ENCODE measurements at places on chromosomes 7 and 10.
A peak's percentile ranks its signal among the peaks of the same experiment; 100 is the strongest.

DNA sequence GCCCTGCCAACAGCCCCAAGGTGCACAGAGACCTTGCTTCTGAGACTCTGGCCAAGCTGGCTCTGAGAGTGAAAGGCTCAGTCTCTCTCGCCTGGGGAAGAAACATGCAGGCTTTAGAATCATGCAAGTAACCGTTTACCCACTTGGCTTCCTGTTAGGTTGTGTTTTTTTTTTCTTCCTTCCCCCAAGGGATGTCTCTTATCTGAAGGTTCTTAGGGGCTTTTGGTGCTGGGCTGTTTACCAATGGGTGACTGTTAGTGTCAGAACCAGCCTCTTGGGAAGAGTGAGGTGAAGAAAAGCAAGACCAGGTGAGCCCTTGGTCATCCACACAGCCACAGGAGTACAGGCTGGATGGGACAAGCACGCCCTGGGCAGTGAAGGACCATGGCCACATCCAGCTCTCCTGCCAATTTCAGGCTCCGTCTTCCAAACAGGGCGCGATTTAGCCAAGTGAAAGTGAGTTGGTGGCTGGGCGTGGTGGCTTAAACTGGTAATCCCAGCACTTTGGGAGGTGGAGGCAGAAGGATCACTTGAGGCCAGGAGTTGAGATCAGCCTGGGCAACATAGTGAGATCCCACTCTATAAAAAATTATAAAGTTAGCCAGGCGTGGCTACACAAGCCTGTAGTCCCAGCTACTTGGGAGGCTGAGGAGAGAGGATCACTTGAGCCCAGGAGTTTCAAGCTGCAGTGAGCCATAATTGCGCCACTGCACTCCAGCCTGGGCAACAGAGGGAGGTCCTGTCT, 76.3 kb upstream of the CUX1 start:
- no peak for DNase-seq

GRCh38 chr10:95496951-95497350, 64.2 kb downstream of the SORBS1 start:
- no peak for DNase-seq

GRCh38 chr7:134935701-134936100, 50.6 kb upstream of the AGBL3 start:
- DNase-seq, result no peak

GRCh38 chr7:100801833-100802568, 25.3 kb downstream of the EPHB4 start:
- DNase-seq, result peak; percentile 23

GRCh38 chr7:134548877-134549276, at the start of gene AKR1B15:
Gene AKR1B15, plus strand, starts transcription at chr7:134549110. Its CDS starts 15,510 bp downstream, at chr7:134564620.
- no peak for DNase-seq

- DNase-seq, result no peak
These were observed 86.6 kb downstream of the LSMEM1 start for GRCh38 chr7:112567388-112567787.

GRCh38 chr7:105577251-105577650, 4.0 kb downstream of the EFCAB10 start:
- DNase-seq, result no peak

DNA sequence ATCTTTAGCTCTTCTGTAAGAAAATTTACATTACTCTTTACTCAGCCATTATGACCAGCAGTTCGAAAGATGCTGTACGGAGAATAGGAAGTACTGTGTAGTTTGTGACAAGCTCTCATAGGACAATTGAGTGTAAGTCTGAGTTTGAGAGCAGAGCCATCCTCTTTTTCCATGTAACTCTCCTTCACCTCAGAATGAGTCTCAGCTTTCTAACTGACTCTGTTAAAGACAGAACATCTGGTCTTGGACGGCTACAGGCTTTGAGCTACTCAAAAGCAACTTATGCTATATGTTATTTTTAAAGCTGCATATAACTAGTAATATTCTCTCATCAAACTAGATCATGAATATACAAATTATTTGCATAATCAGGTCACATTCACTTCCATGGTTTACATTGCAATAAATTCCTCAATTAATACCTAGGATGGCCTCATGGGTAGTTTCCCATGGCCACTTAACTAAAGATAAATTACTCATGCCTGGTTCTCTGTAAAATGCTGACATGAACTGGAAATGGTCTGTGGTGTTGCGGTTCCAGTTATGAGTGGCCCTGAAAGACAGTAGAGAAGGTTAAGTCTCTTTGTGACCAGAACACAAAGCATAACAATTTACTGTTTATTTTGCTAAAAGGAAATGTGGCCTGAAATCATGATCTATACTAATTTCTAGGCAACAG, 358.7 kb downstream of the PHF14 start:
- DNase-seq, result no peak

- DNase-seq, result no peak
These were observed 178.4 kb downstream of the ARHGAP12 start for GRCh38 chr10:31749981-31750840.

- no peak for DNase-seq
These were observed 29.3 kb downstream of the TNS3 start for GRCh38 chr7:47552621-47553020.

GRCh38 chr7:100059251-100059739, 9.7 kb downstream of the ZSCAN21 start:
- no peak for DNase-seq

DNA sequence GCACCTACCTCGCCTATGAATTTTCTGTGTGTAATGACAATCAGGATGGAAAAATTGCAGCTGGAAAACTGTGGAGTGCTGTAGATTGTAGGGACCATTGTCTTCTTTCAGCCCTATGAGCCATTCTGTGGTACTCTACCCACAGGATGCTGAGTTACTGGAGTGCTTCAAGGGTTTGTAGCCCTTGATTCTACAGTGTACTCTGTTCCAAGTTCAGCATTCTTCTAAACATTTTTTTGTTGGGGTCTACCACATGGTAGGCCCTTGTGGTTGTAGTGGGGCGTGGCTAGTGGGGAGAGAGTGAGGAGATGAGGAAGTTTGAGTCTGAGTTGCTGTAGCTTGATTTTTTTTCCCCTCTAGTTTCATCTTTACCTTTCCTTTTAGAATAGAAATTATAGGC, 33.5 kb downstream of the REEP3 start:
- DNase-seq, result no peak

DNA sequence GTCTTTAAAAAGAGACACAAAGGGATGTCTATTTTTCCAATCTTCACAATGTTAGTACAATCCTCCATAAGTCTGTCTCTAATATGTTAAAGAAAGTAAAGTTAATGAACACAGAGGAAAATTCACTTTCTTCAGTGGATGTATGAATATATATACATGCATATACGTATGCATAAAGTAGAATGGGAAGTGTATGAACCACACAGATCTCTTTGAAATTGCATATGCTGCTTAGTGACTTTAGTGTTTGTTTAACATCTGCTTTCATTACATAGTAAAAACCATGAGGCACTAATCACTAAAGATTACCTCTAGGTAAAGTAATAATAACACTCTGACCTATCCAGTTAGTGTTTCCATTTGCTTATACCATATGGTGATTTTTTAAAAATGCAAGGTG, 451.2 kb downstream of the SEMA3D start:
- no peak for DNase-seq

DNA sequence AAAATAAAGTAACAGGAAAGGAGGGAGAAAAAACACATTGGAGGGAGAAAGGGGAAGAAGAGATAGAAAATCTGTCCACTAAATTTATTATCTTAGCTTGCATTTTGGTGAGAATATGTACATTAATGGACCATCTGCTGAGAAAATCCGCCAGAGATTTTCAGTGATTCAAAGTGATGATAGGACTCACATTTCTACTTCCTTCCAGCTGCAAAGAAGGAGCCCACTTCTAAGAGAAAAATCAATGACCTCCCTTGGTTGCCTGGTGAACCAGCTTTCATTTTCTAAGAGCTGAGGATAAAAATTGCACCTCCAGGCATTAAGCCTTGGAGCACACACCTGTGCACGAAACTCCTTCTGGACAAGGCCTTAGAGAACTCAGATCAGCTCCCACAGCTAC, 404.3 kb downstream of the SFMBT2 start:
- no peak for DNase-seq

DNA sequence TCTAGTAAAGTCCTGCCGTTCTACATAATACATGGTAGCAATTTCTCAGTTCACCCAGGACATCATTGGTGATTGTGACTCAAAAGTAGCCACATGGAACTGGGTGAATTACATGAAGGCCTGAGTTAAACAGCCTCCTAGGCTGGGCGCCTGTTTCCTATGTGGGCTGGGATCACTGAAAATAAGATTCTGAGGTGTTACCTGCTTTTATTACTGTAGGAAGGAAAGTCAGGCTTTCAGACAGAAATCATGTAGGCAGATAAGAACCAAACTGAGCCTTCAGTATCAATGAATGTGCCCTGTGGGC, 160.4 kb downstream of the CAMK1D start:
- no peak for DNase-seq

DNA sequence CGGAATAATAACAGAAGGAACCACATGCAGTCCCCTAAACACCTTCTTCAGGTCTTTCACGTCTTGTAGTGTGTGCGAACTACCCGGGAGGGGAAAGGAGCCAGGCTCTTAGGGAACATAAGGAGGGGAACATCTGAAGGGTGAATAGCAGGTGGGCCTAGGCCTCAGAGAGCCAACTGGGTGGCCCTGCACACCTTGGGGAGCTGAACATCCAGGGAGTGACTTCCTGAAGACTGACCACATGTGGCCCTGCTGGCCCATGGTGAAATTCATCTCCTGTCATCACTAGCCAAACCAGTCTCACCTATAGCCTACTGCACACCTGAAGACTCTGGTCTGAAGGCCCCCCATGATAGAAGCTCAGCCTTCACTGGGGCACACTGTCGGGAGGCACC, 5.6 kb downstream of the CALML3 start:
- DNase-seq, result no peak

DNA sequence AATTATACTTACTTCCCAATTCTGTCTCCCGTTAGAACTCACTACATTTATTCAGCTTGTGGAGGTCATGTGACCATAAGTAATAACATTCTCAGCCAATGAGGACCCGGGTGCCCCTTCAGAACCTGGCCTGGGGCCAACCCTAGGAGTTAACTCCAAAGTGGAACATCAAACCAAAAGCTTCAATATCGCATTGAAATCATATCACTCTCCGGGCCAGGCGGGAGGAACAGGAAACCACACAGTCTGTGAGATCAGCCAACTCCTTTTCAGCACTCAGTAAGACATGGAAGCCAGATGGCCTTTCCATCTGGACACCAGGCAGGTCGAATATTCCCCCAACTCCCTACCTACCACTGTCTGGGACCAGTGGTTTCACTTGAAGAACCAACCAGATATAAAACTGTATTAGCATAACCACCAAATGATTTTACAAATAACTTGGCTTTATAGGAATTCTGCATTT, 5.5 kb downstream of the CREB3L2 start:
- no peak for DNase-seq

GRCh38 chr7:36972140-36972518, 247.8 kb upstream of the AOAH start:
- no peak for DNase-seq

DNA sequence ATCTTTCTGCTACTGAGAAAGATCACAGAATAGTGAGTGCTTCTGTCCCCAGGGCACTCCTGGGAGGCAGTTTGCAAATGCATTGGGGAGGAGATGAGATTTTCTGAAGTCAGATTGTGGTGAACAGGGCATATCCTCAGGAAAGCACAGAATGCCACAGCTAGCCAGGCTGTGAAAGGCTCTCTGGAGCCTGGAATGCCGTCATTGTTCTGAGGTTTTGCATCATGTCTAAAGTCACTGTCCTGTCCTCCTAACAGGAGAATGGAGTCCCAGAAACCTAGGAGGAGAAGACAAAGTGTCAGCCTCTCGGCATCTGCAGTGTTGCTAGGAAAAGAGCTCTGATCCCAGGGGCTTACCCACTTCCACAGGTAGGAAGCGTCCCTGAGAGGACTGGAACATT, 69.2 kb upstream of the IGFBP3 start:
- no peak for DNase-seq

- DNase-seq, result no peak
These were observed 32.8 kb upstream of the NUB1 start for GRCh38 chr7:151308791-151309190.

GRCh38 chr10:119100434-119101238, 3.3 kb upstream of the DENND10 start:
- no peak for DNase-seq

Measured in DMS153 (cell line).